Cerebellum (tissue), 4 donors: ENCODE measurements at places on chromosomes 6 and 20.

DNA sequence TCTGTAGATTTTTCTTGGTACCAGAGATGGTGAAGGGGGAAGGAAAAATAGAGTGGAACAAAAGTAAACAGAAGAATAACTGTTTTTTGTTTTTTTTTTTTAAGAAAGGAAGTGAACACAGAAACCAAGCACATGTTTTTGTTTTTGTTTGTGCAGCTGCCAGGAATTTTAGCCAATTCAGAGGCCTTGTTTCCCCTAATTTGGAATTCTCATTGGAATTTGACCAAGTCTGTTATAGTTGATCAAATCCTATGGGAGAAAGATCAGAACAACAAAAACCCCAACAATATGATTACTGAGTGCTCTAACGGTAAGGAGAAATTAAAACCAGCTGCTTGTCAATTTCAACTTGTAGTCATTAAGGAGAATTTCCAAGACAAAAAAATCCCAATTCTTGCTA is 18.2 kb upstream of the IL22RA2 start:
- DNase-seq: no peak

- no peak for DNase-seq
Observed at GRCh38 chr6:1004885-1005630, 306.8 kb upstream of the FOXQ1 start.

DNA sequence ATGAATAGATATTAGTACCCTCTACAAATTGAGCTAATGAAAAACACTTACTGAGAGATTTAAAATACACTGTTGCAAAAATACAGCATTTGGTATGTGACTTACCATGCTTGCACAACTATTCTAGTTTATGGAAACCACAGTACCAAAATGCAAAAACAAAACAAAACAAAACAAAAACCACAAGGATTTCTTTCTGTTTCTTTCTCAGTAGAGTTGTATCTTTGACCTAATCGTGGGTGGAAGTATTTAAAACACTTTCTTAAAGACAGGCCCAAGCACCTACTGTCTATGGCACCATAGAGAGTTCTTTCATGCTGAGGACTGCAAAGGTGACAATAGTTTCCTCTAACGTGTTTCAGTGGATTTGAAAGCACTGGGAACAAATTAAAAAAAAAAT is 95.3 kb upstream of the C6orf118 start:
- DNase-seq: no peak

DNA sequence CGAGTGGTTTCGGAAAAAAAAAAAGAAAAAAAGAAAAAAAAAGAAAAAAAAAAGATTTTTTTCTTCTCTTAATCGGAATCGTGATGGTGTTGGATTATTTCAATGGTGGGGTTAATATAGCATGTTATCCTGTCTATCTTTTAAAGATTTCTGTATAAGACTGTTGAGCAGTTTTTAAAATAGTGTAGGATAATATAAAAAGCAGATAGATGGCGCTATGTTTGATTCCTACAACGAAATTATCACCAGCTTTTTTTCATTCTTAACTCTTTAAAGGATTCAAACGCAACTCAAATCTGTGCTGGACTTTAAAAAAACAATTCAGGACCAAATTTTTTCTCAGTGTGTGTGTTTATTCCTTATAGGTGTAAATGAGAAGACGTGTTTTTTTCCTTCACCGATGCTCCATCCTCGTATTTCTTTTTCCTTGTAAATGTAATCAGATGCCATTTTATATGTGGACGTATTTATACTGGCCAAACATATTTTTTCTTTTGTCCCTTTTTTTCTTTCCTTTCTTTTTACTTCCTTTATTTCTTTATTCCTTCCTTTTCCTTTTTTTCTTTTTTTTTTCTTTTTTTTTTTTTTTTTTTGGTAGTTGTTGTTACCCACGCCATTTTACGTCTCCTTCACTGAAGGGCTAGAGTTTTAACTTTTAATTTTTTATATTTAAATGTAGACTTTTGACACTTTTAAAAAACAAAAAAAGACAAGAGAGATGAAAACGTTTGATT is 3.6 kb downstream of the SOX4 start:
- DNase-seq: peak; percentile 57

- DNase-seq: no peak
Observed at GRCh38 chr6:158895661-158896060, 76.5 kb upstream of the EZR start.

DNA sequence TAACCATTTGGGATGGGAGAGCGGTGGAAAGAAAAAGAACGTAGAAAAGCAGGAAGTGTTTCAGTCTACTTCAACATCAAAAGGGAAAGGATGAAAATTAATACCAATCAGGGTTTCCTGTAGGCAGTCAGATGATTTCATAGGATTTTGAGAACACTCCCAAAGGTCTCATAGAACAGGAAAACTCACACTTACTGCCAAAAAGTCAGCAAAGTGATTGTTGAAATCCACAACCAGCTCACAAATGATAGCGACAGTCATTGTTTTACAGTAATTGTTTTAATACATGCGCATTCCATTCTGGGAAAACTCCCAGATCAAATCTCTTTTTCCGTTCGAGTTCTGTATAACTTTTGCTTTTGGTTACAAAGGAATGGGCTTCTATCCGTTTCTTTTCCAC is 5.3 kb upstream of the CNKSR3 start:
- DNase-seq: no peak

GRCh38 chr20:20568604-20569205 is 143.7 kb downstream of the RALGAPA2 start:
- peak; percentile 76 for DNase-seq

DNA sequence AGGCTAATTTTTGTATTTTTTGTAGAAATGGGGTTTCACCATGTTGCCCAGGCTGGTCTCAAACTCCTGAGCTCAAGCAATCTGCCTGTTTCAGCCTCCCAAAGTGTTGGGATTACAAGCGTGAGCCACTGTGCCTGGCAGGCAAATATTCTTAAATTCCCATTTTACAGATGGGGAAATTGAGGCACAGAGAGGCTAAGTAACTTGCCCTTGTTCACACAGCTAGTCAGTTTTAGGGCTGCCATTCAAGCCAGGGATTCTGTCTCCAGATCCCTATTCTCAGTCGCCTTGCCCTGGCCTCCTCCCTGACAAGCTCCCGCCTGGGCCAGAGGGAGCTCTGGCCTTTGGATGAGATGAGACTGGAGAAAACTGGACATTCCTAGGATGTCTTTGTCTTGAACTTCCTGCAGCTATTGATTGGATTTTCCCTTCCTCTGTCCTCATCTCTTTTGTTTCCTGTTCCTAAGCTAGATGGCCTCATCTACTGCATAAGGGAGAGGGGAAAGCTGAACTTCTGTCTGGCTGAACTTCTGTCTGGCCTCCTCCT is 90.5 kb downstream of the NDUFAF5 start:
- no peak for DNase-seq

DNA sequence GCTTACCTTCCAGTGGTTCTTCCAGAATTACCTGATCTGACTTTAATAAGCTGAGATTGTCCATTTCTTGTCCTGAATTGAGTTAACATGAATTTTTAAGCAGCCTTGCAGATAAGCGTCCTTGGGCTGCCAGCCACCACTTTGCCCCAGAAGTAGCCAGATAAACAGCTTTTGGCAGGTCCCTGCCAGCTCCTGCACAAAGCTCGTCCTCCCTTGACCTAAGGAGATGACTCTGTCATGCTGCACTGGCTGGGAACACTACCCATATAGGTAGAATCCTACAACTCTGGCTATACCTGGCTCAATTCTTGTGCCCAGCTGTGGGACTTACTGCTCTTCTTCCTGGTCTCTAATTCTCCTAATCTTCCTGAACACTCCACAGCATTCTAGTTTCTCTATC is 39.6 kb upstream of the AAR2 start:
- no peak for DNase-seq

DNA sequence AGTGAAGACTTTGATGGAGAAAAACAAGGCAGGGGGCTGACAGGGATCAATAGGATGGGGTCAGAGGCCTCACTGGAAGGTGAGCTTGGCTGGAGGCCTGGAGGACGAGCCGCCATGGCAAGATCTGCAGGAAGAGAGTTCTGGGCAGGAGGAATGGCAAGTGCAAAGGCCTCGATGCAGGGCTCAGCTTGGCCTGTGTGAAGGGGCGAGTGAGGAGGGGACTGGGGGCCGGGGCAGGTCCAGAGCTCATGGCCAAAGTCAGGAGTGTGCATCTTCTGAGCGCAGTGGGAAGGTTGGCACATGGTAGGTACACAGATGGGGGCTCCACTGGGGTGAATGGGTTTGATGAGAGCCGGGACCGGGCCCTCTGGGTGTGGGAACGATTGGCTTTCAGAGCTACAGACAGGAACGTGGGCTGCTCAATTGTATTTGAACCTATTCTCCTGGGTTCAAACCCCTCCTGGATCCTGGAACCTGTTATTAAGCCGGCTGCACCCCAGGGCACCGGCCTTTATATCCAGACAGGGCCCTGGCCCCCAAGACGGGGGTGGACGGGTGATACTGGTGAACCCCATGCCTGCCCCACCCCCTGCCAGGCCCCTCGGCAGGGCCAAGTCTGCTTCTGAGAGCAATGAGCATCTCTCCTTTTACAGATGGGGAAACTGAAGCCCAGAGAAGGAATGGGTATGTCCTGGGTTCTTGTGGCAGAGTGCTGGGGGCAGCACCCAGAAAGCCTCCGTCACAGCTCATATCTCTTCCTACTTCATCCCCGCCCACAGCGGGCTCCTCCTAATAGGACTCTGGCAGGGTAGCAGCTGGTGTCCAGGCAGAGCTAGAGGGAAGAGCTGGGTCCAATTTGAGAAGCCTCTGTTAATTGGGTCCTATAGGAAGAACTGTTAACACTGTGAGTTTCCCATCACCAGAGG is 106.1 kb downstream of the CEBPB start:
- DNase-seq: no peak

DNA sequence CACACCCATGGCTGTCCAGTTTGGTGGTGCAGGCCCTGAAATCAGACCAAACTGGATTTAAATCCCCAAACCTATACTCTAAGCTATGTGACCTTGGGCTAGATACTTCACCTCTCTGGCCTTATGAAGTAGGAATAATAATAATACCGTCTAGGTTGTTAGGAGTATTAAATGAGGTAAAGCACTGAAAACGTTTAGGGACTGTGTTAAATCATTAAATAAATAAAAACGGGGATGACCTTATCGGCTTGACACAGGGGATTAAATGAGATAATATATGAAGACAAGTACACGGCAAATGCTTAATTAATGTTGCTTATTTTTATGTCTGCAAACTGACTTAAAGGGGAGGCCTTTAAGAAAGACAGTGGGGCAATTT is 672 bp upstream of the STK4 start:
- DNase-seq: no peak

DNA sequence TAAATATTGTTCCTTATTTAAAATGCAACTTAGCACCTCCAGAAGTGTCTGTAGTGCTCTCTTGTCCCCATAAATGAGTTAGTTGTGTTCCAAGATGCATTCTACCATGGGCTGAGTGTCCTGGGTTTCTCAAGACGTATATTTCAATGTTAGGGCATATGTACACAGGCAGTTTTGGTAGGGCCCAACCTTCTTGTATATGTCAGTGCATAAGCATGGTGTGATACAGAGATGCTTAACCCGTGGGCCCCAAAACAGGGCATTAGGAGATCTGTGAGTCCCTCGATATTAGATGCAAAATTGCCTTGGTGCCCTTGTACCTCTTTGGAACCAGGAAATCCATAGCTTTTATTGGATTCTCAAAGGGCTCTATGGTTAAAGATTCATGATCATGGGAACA is 91.5 kb upstream of the HIVEP1 start:
- no peak for DNase-seq

DNA sequence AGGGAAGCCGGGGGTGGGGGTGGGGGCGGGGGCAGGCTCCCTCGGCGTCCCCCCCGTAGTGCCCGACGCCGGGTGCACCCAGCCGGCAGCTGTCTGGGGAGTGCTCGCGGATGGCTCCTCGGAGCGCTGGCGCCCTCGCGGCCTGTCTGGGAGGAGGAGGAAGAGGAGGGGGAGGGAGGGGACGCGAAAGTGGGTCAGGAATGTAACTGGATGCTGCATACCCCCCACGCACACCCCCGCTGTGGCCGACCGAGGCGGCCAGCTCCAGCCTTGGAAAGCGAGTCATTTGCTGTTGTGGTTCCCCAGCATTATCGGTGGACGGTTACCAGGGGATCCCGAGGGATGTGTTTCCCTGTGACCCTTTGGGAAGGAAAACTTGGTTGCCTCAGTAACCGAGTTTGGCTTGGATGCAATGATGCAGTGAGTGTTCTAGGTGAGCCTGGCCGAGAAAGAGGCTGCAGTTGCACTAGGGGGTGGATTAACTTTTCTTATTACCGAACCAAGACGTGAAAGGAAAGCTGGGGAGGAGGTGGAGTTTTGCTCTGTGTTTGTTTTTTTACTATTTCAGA is 55.2 kb upstream of the RREB1 start:
- no peak for DNase-seq

- no peak for DNase-seq
Observed at GRCh38 chr6:12132351-12133222, 120.5 kb downstream of the HIVEP1 start.
